ENCODE measurements at places on chromosomes 5 and 9. TPM values are rescaled to one million over a fixed set of nuclear protein-coding genes. Genes with fewer than 3 reads are reported as not detected.

DNA sequence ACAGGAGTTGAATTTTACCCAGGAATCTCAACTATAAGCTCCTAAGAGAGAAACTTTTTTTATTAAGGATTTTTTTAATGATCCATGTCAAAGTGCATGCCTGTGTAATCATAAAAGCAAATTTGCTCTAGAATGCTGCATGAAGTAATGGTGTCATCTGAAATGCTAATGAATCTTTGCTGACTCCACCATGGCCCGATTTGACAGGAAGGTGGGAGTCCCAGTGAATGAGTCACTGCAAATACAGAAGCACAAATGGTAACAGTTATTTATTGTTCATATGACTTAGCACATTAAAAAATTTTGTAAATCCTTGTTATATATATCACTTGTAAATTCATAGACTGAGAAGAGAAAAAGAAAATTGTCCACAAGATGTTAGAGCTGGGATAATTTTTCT is 341.3 kb downstream of the RASEF start:
- no peak for DNase-seq

GRCh38 chr9:133638076-133638475 is 1.9 kb downstream of the DBH start:
- DNase-seq = no peak

GRCh38 chr5:33433303-33434240 is 7.2 kb upstream of the TARS1 start:
- DNase-seq = no peak

The EQTN gene
- total RNA-seq = not detected

- DNase-seq = no peak
Observed at GRCh38 chr5:178649580-178649979, 22.7 kb upstream of the CLK4 start.

DNA sequence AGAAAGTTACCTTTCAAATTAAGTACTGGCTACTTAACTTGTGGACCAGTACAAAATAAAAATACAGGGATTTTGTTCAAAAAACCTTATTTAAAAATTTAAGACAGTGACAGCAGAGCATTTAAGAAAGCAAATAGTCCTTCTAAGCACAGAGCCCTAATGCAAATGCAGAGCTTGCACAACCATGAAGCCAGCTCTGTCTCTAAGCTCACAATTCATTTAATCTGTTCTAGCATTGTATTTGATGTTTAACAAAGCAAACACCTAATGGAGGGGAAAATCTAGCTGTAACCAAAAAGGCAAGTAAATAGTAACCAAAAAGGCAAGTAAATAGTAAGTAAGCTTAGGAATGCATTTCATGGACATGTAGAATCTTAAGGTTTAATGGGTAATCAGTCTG is 138.7 kb upstream of the GHR start:
- no peak for DNase-seq

DNA sequence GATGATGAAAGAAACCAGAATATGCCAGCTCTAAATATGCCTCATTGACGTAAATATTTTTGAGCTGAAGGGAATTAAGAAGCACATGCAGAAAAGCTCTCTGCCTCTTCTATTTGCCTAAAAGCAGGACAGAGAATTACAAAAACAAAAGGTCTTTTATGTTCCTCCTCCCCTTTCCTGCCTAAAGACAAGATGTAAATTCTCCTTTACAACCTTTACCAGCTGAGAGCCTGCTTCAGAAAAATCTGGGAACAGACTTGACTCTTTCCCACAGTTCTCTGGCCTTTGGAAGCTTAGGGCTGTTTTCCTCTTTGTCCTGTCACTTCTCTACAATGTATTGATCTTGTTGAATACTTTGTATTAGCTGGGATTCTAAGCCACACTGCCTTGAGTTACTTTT is 199.7 kb downstream of the TMC1 start:
- DNase-seq = no peak

The KIF4B gene
- total RNA-seq = not detected

- no peak for DNase-seq
Observed at GRCh38 chr5:178457471-178457870, 132.7 kb downstream of the COL23A1 start.

The MARCOL gene
- not detected for total RNA-seq

- DNase-seq = no peak
Observed at GRCh38 chr5:111779260-111779921, 22.4 kb upstream of the NREP start.

The MEIKIN gene
- not detected for total RNA-seq

GRCh38 chr5:173864126-173865050 is 23.8 kb upstream of the CPEB4 start:
- no peak for DNase-seq

DNA sequence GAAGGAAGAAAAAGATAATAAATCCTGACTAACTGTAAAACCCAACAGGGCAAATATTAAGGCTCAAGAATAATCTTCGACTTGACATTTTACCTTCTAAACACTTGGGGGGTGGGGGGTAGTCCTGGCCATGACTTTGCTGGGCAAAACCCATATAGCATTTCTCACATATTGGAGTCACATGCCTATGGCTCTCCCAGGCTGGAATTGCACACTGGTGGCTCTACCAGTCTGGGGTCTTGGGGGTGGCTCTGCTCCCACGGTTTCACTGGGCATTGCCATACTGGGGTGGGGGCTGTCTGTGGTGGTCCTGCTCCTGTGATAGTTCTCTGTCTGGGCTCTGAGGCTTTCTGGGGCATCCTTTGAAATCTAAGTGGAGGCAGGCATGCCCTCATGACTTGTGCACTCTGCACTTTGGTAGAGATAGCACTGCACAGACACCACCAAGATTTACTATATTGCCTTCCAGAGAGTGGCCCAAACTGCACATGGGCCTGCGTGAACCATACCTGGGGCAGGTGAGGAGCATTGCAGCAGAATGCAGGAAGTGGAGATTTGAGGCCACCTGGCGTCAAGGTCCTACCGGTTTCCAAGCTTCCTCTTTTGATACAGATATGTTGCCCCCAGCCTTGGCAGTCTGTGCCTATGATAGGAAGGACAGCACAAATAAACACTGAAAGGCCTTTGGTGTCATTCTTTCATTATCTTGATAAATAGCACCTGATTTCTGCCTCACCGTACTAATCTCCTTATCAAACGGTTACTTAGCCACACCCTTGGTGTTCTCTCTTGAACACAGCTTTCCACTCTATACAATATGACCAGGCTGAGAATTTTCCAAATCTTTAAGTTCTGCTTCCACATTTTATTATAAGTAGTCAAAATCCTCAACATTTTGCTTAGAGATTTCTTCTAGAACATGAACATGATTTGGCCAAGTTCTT is 29.8 kb downstream of the BAAT start:
- no peak for DNase-seq

- DNase-seq = no peak
Observed at GRCh38 chr9:116686693-116687073, 422 bp upstream of the TRIM32 start.

DNA sequence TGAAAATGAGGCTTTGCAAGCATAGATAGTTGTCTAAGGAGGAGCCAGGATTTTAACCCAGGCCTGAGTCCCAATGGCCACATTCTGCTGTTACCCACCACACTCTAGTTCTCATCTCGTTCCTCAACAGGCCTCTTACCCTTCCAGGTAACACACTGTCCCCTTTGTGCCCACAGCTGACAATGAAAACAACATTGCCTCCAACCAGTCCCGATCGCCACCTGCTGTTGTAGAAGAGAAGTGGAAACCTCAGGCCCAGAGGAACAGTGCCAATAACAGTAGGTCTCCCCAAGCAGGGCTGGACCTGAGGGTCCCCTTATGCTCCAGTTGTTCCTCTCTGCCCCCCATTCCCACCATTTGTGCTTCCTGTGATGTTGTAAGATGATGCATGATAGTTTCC is 30.4 kb downstream of the AMBP start:
- no peak for DNase-seq
